ENCODE measurements at places on chromosomes 7 and 10.

GRCh38 chr7:148291799-148292198 lies 298.8 kb upstream of the C7orf33 start:
- DNase-seq: no peak

DNA sequence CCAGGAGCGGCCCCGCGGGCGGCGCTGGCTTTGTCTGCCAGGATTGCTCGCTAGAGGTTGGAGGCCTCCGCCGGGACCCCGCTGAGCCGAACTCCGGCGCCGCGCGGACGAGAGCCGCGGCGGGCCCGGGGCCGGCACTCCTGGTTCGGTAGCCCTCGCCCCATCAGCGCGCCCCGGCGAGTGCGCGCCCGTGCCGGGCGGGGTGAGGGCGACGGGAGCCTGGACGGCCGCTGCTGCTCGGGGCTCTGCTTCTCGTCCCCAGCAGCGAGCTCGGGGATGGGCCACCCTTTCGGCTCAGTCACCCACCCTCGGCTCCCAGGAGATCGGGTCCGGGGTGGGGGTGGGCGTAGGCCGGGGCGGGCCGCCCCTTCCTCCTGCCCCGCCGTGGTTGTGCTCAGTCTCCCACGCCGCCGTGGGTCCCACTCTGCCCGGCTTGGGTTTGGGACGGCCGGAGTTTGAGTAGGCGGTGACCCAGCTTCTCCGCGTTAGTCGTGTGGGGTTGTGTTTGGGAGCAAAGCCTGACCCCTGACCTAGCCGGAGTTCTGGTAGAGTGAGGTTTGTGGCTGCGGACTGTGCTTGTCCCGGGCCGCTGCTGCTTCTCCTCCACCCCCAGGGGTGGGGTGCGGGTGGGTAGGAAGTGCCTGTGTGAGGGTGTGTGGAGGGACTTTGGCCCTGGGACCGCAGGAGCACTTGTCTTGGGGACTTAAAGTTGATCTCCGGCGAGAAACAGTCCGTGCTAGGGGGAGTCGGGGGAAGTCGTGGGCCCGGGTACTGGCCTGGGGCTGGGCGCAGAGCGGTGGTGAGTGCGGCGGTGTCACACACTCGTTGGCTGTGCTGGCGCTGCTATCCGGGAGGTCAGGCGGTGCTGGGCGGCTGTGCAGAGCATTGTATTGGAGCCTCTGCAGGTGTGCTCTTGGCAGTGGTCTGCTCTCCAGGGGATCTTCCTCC lies 677 bp downstream of the TSPAN14 start:
- no peak for DNase-seq

DNA sequence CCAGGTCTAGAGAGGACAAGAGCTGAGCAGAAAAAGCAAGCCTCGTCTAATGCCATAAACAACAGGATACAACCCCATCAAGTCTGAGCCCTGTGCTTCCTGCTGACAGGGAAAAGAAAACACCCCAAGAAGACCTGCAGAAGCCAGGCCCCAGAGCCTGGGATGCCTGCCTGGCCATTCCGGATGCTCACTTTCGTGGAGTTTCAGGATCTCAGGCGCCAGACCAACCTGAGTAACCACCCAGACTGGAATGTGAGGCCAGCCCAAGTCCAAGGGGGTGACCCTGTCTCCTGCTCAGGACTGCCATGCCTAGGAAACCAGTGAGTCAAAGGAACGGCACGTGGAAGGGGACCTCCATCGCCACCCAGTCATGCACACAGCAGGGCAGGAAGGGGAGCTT lies 74.3 kb downstream of the PLXNA4 start:
- DNase-seq: peak; percentile 84

DNA sequence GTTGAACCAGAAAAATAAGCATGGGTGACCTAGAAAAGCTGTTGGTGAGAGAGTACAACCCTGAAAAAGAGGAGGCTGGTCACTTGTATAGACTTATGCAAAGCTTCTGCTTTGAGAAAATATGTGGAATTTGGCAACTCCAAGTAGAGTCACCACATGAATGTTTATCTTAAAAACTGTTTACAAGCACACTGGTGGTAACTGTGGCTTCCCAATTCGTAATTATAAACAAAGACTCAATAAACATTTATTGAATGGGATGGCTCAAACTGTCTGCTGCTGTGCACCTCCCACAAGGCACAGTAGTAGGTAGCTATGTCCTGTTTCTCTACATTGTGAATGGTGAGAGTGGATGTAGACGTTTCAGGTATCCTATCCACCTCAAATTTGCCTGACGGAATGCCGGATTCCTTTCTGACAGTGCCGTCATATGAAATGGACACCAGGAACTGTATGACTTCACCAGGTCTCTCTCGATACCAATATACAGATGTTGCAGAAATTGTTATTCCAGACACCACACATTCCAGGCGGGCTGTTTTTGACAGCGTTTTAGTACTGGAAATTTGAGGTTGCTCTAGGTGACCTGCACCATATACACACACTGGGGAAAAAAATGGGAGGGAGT lies 43.4 kb upstream of the TARP start:
- no peak for DNase-seq

DNA sequence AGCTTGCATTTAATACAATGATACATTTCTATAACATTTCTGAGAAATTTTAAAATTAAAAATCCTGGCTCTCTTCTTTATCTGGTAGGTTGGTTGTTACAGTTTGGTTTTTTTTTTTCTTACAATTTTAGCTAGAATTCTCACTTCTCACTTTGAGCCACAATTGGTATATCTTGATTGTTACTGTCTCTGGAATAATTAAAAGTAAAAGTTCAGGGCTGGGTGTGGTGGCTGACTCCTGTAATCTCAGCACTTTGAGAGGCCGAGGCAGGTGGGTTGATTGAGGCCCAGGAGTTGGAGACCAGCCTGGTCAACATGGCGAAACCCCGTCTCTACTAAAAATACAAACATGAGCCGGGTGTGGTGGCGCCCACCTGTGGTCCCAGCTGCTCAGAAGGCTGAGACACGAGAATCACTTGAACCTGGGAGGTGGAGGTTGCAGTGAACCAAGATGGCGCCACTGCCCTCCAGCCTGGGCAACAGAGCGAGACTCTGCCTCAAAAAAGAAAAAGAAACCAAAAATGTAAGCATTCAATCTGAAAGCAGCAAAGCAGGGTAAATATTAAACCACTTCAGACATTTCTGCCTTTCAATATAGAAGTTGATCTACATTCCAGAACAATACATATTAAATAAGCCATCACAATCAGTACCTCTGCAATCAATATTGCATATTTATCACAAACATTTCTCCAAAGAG lies 88.6 kb upstream of the PFKP start:
- DNase-seq: no peak

Measured in RCC 7860 (cell line).